ENCODE measurements at places on chromosomes 7 and 10.
A peak's percentile ranks its signal among the peaks of the same experiment; 100 is the strongest.

GRCh38 chr10:23742368-23742767 is 303.5 kb downstream of the OTUD1 start:
- DNase-seq, result no peak

- no peak for DNase-seq
These were observed 482.0 kb upstream of the PCDH15 start for GRCh38 chr10:55283031-55283430.

DNA sequence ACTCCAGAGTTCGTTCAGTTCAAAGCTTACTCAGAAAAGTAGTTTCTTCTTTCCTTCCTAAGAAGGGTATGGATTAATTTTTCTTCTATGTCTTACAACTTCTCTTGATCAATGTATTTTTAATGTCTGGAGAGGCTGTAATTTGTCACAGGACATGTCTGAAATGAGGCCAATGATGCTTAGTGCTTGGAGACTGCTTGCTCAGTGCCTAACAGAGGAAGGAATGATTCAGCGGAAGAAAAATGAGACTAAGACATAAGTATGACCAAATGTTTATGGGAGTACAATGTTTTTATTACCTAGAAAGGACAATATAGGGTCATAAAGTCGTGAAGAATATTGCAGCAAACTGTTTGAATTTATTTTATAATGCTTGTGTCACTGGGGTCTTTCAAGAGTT is 43.3 kb downstream of the GPR37 start:
- DNase-seq, result no peak

DNA sequence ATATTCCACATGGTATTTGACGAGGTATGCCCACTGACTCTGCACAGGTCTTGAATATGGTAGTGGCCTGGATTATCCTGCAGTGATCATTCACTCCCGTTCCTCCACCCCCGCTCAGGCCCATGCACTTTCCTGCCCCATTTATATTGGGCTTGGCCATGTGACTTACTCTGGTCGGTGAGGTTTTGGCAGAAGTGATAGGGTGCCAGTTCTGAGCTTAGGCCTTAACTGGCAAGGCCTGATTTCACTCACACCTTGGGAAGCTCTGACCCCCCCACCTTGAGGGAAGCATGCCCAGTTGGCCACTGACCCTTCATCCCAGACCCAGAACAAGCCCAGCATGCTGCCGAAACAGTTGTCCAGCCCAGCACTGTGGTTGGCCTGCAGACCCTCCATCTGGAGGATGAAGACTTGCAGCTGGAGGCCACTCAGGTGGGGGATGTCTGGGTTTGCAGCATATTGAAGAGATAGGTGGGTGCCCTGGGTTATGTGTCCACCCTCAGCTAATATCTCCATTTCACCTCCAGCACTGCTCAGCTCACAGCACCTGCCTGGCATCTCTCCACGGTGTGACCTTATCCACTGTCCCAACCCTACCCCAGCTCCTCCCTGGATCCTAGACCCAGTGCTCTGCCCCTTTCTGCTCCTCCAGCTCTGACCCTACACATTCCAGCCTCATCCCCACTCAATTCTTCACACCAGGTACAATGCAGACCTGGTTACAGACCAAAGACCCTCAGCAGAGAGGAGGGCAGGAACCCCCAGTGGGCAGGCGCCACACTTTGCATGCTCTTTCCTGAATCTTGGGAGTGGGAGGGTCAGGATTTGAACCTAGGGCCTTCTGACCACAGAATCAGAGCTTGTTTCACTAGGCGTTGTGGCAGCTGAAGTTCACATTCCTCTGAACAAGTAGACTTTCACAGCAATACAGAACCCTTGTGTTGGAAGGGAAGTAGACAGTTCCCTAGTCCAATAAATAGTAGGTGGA is 138.1 kb upstream of the CHST15 start:
- peak; percentile 27 for DNase-seq

DNA sequence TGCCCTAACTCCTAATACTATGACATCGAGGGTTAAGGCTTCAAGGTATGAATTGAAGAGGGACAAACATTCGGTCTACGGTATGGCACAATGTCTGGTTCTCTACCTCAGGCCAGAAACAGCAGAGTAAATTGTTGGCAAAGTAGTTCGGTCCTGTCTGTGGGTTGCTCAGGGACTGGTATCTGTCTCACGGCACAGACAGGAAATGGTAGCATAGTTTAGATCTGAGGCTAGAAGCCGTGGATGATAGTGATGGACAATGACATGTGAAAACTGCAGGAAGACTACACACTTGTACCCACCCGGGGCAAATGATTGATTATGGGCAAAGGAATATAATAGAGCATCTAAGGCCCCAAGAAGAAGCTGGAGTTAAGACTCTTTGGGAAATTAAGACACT is 106.2 kb downstream of the TWIST1 start:
- no peak for DNase-seq

DNA sequence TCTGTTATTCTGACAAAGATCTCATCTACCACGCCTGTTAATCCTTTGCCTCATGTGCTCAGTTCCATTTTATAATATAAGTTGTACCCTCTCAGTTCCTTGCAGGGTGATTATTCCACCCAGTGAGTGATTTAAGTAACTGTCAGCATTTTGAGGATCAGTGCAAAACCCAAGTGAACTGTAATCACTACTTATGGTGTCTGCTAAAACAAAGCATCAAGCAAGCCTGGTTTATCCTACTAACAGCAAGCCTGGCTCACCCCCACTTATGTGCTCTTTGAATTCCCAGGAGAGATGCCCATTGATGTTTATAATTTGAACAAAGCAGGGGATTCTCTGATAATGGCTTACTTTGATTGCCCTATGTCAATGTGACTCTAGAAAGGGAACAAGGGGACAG is 186.8 kb upstream of the LRGUK start:
- no peak for DNase-seq

- DNase-seq, result no peak
These were observed 1.6 kb downstream of the VAX1 start for GRCh38 chr10:117136391-117136975.

- no peak for DNase-seq
These were observed 10.1 kb downstream of the FOXL3 start for GRCh38 chr7:300048-300447.

- DNase-seq, result no peak
These were observed 24.2 kb upstream of the DDC start for GRCh38 chr7:50589364-50589763.

- DNase-seq, result no peak
These were observed 1.8 kb upstream of the CEP41 start for GRCh38 chr7:130442601-130443000.

DNA sequence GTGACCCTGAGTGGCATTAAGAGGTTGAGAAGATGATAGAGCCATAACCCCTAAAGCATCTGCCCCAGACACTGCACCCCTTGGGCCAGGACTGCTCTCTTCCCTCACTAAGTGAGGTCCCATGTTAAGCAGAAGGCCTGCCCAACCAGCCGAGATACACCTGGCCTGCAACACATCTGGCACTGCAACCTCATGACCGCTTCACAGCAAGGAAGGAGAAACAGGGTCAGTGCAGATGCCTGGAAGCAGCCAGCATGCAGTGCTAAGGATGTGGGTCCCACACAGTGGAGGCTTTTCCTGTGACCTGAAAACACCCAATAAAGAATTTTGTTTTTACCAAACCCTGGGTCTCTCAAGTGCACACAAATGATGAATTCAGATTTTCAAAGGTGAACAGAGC is 7.4 kb downstream of the NOD1 start:
- no peak for DNase-seq

GRCh38 chr7:148696787-148697186 is 1.9 kb upstream of the CUL1 start:
- no peak for DNase-seq

DNA sequence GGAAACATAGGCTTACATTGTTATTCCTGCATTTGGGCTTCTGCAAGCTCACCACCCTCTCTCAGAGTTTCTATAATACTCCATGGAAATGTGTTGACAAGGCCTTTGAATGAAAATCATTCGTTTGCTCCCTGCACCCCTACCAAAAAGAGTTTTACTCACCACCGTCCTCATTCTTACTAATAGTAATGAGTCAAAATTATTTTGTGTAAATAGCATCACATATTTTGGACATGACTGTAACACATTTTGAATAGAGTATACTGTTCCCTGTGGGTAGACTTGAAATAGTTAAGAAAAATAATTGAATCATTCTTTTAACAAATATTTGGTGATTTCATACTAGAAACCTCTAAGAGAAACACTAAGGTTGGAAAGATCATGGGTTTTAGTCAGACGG is 84.6 kb downstream of the AKAP9 start:
- no peak for DNase-seq

GRCh38 chr7:80740778-80741545 is 102.5 kb downstream of the CD36 start:
- no peak for DNase-seq

DNA sequence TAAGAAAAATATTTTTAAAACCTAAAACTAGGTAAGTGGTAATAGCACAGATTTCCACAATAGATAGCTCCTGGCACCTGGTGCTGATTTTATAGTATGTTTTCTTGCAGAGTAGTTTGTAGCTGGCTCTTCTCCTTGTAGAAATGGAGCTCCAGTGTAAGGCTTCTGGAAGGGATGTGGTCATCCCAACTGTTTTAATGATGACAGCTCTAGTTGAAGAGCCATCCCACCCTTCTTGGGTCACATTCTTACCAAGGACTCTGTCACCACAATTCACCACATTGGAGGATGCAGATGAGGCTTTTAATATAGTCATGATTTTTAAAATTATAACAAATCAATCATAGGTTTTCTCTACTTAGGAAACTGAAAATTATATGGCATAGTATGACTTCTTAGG is 31.0 kb downstream of the TES start:
- no peak for DNase-seq

GRCh38 chr10:29908962-29909361 is 150.4 kb downstream of the JCAD start:
- DNase-seq, result no peak

DNA sequence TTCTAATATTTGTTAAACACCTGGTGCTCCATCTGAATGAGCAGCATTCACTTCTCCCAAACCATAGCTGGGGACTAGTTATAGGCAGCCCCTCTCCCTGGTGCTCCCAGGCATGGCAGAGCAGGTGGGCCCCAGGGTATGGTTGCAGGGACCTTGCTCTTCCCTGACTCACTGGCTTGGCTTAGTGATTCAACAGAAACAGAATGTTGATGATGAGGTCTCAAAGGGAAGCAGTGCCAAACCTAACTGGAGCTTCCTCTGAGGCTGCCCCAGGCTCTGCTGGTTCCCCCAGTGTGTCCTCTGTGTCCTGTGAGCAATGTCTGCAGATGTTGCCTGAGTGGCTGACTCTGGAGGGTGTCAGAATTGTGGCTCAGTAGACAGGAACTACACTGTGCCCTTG is 3.7 kb downstream of the GPR26 start:
- no peak for DNase-seq

DNA sequence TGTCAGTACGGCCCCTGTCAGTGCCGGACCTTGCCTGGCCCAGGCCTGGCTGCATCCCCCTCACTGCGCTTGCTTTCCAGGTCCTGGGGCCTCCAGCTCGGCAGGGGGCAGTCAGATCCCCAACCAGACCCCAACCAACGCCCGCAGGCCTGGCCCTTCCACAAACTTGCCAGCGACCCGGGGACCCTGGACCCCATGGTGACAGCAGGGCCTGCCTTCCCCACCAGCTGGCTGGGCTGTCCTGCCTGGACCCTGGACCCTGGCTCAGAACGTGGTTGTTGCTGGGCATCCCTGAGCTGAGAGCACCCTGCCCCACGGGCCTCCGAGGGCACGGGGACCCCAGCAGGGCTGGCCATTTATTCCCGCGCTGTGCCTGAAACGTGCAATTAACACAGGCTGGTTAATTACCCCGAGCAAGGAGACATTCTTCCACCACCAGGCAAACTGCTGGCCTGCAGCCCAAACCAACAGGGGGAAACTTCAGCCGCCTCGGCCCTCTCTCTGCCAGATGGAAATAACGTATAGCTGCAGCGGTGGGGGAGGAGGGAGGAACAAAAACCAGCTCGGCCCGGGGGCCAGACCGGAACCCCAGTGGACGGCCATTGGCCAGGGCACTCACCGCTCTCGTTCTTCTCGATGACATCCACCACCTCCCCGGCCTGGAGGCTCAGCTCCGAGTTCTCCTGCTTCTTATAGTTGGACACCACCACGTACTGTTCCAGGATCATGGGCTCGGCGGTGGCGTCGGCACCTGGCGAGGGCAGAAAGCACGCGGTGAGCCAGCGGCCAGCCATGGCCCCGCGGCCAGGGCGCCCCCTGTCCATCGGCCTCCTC is 167.1 kb downstream of the NEURL1 start:
- no peak for DNase-seq

DNA sequence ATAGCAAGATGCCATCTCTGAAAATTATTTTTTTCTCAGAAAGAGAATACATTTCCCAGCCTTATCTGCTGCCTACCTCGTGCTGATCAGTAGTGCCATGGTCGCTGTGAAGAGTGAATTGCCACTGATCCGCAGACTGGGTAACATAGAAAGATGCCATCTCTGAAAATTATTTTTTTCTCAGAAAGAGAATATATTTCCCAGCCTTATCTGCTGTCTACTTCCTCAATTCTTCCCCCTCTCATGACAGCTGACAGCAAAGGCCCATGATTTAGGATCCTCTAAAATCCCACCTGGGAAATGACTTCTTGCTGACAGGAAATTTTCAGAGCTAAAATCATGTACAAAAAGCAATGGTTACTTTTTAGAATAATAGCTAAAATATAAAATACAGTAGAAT is 92.5 kb upstream of the AHR start:
- DNase-seq, result no peak

- DNase-seq, result no peak
These were observed 80.5 kb upstream of the TMEM106B start for GRCh38 chr7:12130609-12131008.

- DNase-seq, result no peak
These were observed 189.1 kb downstream of the LRRTM3 start for GRCh38 chr10:67114945-67115344.

DNA sequence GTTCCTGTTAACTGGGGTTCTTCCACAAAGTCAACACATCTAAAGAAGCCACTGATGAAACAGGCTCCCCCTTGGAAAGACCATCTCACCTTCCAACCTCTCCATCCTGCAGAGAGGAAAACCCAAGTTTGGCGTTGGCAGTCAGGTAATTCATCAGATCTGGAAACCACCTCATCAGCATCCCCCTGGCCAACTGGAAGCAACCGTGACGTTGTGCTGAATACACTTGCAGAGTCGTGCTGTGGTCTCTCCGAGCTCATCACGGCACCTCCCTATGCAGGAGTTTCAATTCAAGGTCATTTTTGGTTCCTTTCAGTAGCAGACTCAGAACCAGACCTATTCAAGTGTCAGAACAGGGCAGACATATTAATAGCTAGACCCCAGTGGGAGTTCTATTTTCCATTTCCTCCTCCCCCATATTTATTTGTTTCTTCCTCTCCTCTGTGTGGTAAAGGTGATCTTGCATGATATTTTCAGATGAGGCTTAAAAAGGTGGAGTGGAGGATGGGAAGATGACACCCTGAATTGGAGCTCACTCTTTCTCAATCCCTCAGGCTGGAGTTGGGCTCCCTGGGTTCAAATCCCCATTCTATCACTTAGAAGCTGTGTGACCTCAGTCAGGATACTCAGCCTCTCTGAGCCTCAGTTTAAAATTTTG is 149.1 kb upstream of the ADO start:
- no peak for DNase-seq

DNA sequence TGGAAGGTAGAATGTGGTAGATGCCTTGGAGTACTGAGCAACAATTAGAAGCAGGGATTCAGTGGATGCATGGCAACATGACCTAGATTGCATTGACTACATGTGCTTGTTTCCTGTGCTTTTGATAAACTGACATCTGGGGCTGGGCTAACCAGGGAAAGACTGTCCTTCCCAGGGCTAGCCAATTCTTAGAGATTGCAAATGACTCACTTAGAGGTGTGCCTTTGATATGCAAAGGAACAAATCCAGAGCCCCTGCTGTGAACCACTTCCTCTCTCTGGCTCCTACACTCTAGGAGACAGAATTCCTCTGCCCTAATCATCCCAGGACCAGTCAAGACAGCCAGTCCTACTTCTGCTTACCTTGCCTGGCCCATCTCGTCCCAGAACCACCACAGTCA is 651.5 kb downstream of the LRMDA start:
- DNase-seq, result no peak
